ENCODE measurements at places on chromosomes 5 and 9.
A peak's percentile ranks its signal among the peaks of the same experiment; 100 is the strongest.

DNA sequence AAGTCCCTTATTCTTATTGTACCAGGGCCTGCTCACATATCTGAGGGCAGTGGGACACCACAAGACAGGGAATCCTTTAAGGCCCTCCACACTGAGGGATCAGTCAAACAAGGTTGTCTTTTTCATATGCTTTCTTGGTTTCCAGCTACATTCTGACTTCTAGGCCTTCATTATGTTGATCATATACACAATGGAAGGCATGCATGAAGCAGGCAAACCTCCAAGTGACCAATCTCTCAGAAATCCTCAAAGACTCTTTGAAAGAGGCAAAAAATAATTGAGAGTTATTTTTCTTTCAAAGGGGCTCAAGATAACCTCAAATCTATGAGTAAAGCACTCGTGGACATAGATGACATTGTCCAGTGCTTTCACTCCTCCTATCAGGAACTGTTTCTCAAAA, 1195.9 kb upstream of the ACO1 start:
- no peak for DNase-seq

GRCh38 chr5:143403593-143404415, at the start of gene NR3C1:
Gene NR3C1, minus strand, starts transcription at chr5:143403686. Its CDS starts 2,847 bp downstream, at chr5:143400839.
- peak; percentile 86 for DNase-seq

DNA sequence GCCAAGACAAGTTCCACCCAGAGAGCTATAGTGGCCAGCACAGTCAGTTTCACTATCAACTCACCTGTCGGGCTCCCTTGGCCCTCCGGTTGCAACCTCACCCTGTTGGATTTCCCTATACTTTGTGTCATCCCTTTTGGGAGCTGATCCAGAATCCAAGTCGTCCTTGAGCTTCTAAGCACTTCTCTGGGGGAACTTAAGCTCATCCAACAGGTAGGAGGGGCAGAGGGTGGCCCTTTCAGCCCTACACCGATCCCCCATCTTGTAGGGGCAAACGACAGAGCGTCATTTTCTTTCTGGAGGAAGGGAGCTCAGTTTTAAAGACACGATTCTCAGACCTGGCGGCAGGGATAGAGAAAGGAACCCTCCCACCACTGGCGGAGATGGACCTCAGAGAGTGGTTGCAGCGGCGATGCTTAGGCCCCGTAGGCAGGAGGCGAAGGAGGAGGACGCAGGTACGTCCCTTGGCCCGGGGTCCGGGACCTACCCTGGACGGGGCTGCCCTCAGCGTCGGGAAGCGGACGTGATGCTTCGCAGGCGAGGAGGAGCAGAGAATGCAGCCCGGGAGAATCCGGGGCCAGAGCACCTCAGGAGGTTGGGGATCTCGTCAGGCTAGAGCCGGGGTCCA, 519 bp downstream of the ZER1 start:
- DNase-seq, result peak; percentile 18

- DNase-seq, result no peak
Measured at GRCh38 chr9:105877721-105878120, 183.4 kb downstream of the TMEM38B start.

- no peak for DNase-seq
Measured at GRCh38 chr5:73482383-73483136, 15.7 kb upstream of the BTF3 start.

GRCh38 chr5:60183881-60184280, 290.4 kb upstream of the PDE4D start:
- DNase-seq, result no peak

DNA sequence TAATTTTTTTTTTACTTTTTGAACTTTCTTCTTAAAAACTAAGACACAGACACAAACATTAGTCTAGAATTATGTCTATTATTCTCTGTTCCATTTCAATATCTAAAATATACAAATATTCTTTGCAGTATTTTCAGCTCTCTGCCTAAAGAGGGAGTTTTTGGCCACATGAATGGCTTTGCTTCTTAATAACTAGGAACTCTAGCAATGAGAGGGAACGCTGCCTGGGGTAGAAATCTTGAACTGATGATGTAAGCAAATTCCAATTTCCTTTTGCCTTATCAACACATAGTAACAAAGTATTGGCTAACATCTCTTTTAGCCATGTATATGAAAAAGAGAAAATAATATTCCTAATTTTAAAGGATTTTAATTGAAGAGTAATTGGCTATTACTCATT, 51.9 kb downstream of the SLC25A46 start:
- no peak for DNase-seq

DNA sequence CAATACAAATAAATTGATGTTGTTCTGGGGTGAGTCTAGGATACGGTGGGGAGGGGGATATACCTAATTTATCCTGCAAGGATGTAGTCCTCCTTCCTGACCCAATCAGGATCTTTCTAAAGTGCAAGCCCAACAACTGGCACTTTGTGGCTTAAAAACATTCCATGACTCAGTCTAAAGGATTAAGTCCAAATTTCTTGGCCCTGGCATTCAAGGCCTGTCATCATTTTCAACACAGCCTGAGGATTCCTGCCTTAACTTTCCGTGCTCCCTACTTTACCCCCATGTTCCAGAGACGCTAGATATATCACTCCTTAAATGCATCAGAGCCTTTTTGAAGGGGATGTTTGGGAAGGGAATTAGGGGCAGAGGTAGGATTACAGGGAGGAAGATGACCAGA, 1.0 kb downstream of the FAM221B start:
- no peak for DNase-seq

DNA sequence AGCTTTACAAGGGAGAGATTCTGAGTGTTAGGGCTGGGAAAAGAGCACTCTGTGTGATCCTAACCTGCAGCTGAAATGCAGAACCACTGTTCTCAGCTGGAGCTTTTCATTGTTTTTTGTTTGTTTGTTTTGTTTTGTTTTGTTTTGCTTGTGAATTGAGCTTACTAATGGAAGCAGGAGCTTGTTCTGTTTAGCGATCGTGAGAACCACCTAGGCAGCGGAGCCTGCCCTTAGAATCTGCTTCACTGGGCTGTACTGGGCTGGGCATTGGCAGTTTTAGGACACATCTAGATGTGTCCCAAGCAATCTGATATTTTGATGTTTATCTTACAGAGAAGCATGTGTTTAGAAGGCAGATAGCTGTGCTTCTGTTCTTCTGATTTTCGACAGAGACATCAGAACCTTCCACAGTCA, 14.3 kb downstream of the SYK start:
- DNase-seq, result no peak

DNA sequence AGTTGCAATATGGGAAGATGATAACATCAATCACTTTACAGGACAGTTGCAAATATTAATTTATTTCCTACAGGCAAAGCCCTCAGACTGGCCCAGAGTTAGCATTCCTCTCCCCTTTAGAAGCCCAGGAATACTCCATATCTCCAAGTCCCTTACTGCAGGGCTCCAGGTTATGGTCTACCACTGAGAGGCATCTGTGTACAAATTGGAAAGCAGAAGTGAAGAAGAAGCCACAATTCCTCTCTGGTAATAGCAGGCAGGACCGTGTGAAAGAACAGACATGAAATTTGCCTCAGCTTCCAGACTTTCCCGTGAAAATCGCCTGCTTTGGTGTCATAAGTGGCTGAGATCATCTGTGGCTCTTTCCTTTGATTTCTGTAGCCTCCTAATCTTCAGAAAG, 289.6 kb downstream of the GLIS3 start:
- DNase-seq, result no peak

GRCh38 chr5:32677023-32677422, 34.1 kb upstream of the NPR3 start:
- no peak for DNase-seq

GRCh38 chr5:10828241-10828640, 67.2 kb upstream of the DAP start:
- DNase-seq, result no peak

- no peak for DNase-seq
Measured at GRCh38 chr5:123080215-123080614, 8.8 kb upstream of the PRDM6 start.

DNA sequence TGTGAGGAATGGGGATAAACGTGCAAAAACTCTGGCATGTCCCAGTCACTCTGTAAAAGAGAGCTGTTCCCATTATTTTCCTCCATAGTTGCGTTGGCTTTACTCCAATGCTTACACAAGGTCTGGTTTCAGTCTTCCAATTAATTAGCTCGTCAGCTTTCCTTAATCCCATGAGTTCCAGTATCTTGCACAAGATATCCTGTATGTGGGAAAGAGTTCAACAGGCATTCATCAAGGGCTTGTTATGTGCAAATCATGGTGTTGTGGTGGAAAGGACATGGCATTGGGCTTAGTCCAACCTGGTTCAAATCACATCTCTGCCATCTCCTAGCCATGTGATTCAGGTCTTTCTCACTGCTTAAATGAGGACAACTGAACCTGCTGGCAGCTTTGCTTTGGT, 77.5 kb upstream of the PANK3 start:
- no peak for DNase-seq

DNA sequence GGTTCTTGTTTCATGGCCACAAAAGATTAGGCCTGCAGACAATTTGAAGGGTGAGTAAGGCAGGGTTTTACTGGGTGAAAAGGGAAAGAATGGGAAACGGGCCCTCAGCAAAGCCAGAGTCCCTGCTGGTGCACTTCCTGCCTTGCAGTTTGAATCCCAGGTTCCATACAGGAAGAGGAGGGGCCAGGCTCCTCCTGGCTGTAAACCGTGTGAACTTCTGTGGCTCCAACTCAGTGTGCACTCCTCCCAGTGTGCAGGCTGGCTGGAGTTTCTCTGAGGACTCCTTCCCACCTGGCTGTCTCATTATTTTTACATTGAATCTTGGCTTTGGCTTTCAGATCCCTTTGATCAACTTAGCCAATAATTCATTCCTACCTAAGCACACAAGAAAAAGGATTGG, 367.1 kb upstream of the KLF4 start:
- no peak for DNase-seq

DNA sequence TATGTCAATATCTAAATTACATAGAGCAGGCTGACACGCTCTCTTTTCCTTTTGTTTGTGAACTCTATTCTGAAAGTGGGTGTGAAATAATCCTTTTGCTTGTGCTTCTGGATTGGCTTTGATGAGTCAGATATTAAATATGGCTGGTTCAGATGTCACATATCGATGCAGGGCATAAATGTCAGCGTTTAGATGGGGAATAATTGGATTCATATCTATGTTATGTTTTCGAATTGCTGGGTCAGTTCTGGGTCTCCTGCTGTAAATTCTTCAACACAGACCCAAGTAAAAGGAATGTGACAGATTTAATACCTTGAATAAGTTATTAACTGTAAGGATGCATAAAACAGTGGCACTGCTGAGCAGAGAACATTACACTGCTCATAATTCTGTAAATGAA, 118.7 kb upstream of the SNX2 start:
- DNase-seq, result no peak

DNA sequence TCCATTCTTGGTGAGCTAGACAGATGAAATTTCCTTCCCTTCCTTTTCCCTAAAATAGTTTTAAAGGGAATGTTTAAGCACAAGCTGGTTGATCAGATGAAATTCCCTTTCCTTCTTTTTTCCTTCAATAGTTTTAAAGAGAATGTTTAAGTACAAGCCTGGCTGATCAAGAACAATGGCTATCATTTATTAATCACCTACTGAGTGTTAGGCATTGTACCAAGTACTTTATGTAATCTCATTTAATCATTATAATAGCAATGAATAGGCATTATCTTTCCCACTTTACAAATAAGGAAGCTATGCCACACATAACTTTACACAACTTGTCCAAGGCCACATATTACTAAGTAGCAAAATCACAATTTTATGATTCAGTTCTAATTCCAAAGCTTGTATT, 152.0 kb upstream of the ACOT12 start:
- no peak for DNase-seq

GRCh38 chr5:34503379-34504253, 152.5 kb upstream of the RAI14 start:
- DNase-seq, result no peak

GRCh38 chr9:4932681-4933080, 52.4 kb upstream of the JAK2 start:
- no peak for DNase-seq

DNA sequence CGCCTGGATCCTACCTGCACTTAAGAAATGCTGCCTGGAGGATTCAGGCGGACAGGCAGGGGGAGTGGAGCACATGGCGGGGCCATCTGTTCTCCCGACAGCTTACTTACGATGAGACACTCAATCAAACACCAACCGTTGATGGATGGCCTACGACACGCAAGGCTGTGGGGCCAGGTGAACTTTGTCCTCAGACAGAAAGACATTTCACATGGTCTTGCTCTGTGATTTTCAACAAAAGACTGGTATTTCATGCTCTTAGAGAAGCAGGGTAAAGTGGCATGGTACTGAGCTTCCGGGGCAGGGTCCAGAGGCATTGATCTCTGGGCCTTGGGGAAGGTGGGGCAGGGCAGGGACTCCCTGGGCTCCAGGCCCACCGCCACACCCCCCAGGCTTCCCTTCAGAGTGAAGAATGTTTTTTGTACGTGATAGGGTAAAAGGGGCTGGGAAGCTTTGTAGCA, 9.1 kb upstream of the OLFM1 start:
- DNase-seq, result no peak

DNA sequence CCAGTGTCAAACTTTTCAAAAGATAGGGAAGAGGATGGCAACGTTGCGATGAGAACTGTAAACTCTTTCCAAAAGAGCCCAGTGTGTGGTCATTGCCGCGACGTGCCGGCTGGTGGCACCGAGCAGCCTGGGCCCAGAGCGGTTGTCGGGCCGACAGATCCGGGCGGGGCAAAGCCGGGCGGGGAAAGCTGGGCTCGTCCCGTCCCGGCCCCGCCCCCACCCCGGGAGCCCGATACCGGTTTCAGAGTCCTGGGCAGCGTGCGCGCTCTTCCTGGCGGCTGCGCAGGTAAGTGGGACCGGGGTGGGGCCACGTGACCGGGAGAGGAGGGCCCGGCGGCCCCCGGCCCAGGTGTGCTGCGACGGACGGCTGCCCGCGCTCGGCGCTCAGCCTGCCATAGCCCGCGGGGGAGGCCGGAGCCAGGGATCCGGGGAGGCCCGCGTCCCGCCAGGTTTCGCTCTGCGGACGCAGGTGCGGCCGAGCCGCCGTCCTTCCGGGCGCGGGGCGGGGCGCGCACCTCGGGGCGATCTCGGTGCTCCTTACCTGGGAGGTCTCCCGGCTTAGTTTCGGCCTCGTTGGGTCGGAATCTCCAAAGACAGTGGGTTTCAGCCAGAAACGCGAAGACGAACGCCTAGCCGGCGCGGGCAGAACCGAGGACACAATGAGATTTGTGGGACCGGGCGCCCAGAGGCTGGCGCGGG, at the start of gene MARVELD2:
TSS of gene MARVELD2 (plus strand) at position 232 of the 699 bp plus-strand sequence. CDS start 4,270 bp downstream, outside the sequence.
- DNase-seq, result peak; percentile 72

GRCh38 chr5:78979909-78980308, 5.2 kb downstream of the ARSB start:
- DNase-seq, result no peak

- no peak for DNase-seq
Measured at GRCh38 chr9:110801426-110801825, 132.8 kb downstream of the MUSK start.

- DNase-seq, result no peak
Measured at GRCh38 chr5:141208478-141208877, at the start of gene PCDHB12. Gene PCDHB12, plus strand, starts transcription at chr5:141208719. Its CDS starts 189 bp downstream, at chr5:141208908.

DNA sequence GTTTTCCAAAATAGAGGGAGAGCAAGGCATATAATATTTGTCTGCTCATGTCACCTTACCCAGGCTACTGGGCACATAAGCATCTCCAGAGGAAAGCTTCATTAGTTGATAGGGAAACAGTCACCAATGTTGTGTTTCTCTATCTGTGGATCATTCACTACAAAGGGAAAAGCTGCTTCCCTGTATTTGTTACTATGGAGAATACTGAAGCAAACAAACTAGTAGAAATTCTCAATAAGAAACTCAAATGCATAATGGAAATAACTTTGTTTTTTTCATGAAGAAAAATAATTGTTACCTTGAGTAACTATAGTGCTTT, 138.2 kb downstream of the PCSK1 start:
- DNase-seq, result no peak

- no peak for DNase-seq
Measured at GRCh38 chr5:94196953-94197352, 421.5 kb downstream of the KIAA0825 start.

- no peak for DNase-seq
Measured at GRCh38 chr9:131743501-131743900, 3.6 kb upstream of the RAPGEF1 start.
